ENCODE measurements at places on chromosomes 7 and 10.

DNA sequence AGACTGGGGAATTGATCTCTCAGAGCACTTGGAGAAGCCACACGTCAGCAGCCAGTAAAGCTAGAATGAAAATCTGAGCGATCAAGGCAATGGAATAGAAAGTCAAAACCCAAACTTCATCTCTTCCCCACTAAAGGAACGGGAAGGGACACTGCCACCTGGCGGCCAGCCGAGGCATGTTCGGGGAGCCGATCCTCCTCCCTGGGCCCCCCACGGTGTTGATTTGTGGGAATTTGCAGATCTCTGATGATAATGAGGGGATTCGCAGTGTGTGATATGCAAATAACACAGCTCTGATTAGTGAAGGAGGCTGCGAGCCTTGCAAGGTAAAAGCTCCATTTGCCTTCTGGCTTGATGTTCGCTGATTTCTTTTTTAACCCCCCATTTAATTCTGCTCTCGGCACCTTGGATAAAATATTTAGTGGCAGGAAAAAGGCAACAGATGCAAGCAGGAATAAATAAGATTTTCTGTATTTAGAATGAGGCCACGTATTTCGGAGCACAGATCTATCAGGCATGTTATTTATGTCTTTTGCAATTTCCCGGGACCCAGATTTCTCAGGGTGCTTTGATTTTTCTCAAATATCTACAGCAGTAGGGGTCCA is 258.6 kb downstream of the PAXIP1 start:
- no peak for DNase-seq

DNA sequence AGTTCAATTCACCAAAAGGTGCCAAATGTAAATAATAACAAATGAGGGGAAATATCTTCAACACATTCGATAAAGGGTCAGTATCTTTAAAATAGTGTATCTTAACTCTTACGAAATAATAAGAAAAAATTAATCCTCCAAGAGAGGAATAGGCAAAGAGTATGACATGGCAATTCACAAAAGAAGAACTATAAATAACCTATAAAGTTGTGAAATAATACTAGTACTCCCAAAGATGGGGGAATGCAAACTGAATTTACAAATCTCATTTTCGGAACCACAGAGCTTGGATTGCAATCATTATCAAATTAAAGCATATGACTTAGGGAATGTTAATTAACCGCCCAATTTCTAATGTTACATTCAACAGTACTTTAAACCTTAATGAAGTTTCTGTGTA is 78.2 kb upstream of the TARP start:
- DNase-seq: no peak

DNA sequence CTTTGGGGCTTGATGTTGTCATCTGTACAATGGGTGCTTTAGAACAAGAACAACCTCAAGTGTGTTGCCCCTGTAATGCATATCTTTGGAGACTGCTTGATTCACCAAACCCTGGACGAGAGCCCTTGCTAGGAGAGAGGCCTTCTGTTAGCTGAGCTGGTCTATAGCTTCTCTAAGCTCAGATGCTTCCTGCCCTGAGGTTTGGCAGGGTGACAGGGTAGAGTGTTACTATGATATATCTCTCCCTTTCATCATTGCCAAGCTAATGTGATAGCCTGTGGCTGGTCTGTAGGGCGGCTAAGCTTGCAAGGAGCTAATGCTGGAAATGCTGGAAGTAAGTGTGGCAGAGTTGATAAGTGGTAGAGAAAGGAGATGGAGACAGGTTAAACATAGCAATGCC is 364.1 kb downstream of the RPS24 start:
- DNase-seq: peak; percentile 84

DNA sequence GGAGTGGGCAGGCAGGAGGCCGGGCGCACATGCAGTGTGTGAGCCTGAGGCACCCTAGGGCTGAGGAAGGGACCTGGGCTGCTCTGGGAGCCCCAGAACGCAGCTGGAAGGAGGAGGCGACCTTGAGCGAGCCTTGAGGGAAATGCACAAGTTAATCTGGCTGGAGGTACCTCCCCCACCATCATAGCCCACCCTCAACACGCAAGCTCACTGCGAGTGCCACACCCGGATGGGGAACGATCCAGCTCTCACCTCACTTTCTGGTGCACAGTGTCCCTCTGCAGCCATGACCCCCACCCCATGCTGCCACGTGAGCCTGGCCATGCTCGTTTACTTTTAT is 162.4 kb upstream of the PPP2R2D start:
- no peak for DNase-seq

Measured in hematopoietic multipotent progenitor cell (in vitro differentiated cells).